ENCODE measurements at places on chromosomes 13 and 19. TPM values are rescaled to one million over a fixed set of nuclear protein-coding genes. Genes with fewer than 3 reads are reported as not detected.

DNA sequence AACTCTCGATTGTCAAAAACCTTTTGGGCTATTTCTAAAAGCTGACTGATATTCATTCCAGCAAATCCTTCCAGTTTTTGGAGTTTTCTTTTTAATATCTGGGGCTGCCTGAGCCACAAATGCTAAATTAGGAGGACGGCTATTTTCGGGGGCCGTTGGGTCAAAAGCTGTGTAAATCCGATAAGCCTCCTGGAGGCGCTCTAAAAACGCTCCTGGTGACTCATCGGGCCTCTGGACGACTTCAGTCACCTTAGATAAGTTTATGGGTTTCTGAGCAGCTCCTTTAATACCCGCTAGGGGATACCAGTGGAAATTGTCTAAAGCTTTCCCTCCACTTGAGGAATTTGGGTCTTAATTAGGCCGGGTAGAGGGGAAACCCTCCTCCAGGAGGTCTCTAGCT lies 66.4 kb downstream of the ZNF730 start:
- no peak for DNase-seq

Gene MEX3D
- total RNA-seq: 82.0 TPM

DNA sequence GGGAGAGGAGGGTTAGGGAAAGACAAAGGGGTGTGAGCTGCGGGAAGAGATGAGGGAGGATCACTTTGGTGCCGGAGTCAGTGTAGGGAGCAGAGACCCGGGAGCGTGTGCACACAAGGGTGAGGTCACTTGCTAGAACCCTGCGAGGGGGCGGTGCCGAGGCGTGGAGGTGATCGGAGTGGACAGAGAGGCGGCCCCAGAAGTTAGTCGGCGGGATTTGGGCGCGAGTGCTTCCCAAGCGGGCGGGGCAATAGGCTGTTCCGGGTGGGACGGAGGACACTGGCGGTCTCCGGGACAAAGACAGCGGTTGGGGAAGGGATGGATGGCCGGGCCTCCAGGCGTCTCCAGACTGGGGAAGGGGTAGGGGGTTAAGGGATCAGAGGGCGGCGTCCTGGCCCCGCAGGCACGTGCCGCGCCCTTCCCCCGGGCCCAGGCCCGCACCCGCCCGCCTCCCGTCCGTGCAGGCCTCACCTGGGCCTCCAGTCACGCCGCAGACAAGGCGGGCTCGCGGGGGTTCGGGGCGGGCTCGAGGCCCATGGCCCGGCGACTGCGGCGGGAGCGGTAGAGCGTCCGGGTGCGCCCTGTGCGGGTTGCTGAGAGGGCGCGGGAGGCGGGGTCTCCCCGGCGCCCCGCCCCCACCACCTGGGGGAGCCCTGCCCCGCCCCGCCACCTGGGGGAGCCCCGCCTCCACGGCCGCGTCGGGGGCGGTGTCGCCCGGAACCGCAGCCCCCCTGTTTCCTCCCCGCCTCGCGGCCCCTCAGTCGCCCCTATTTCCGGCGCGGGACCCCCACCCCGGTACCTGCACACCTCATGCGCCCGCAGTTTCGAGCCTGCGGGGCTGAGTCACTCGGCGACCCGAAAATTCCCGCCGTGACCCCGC lies at the start of gene LPAR2:
LPAR2 (minus strand) TSS at position 600 of the 880 bp plus-strand sequence. CDS start 945 bp downstream, outside the sequence.
- peak; percentile 82 for DNase-seq

Gene IGLON5
- total RNA-seq: 18.0 TPM

DNA sequence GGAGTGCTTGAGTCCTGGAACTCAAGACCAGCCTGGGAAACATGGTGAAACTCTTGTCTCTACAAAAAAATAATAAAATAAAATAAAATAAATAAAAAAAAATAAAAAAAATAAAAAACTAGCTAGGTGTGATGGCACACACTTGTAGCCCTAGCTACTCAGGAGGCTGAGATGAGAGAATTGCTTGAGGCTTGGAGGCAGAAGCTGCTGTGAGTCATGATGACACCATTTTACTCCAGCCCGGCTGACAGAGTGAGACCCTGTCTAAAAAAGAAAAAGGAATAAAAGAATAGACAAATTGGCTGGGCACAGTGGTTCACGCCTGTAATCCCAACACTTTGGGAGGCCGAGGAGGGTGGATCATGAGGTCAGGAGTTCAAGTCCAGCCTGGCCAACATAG lies 1168.9 kb downstream of the SLITRK5 start:
- DNase-seq: no peak

DNA sequence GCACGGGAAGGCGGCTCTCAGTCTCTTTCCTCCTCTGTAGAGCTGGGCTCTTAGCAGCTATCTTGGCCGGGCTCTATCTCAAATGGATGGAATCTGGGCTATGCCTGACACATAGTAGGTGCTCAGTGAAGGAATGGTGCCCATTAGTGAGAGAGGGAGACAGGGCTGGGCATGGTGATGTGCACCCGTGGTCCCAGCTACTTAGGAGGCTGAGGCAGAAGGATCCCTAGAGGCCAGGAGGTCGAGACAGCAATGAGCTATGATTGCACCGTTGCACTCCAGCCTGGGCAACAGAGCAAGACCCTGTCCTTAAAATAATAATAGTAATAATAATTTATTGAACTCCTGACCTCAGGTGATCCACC lies 14.7 kb downstream of the KLF2 start:
- DNase-seq: no peak

GRCh38 chr13:43424412-43424811 lies 362.4 kb downstream of the ENOX1 start:
- no peak for DNase-seq

Gene MAP2K2
- total RNA-seq: 144 TPM

DNA sequence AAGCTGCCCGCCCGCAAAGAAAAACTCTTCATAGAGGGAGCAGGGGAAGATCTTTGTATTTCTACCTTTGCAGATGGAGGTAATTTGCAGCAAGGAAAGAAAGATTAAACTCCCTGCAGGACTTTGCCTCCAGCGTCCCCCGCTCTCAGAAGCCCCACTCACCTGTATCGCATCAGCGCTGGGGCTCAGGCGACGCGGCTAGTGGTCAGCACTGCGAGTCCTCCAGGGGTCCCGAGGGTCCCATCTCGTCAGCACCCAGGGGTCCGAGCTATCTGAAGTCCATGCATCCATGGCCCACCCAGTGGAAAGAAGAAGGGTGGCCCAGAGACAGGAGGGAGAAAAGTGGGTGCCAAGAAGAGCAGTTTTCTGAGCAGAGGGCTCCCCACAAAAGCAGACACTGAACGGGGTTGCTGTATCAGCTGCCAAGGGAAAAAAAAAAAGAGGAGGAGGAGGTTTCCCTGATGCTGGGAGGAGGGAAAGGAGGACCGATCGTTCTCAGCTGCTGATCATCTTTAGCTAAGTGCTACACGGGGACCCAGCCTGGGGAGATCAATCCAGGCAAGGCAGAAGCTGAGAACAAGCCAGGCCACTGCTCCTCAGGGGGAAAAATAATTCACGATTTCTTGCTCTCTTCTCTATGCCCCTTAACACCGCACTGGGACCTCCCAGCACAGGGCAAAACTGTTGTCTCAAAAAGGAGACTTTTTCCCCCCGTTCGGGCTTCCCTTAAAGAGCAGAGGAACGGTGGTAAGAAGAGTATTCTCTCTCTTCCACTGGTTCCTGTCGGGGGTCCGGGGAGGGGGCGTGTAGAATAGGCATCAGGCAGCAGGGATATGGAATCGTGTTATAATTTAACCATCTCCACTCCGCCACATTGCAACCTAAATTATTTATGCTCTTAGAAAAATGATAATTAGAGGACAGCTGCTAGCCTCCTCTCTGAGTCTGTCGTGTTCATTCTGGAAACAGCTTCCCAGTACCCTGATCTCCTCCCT lies 117.7 kb upstream of the CACNA1A start:
- no peak for DNase-seq

GRCh38 chr13:76813891-76814290 lies 72.3 kb downstream of the KCTD12 start:
- DNase-seq: no peak

All from type B pancreatic cell (in vitro differentiated cells).